G401 (cell line): ENCODE measurements at places on chromosomes 16 and 17. TPM values are rescaled to one million over a fixed set of nuclear protein-coding genes. Genes with fewer than 3 reads are reported as not detected.

GP2 gene
- total RNA-seq: not detected in 2 replicates

ABAT gene
- 7.2 and 8.0 TPM in 2 replicates for total RNA-seq

KRTAP16-1 gene
- total RNA-seq: not detected in 2 replicates

ATP6V0C gene
- 17.4 and 41.8 TPM in 2 replicates for total RNA-seq

ARHGDIG gene
- total RNA-seq: 2.6 and 12.2 TPM in 2 replicates

SLFN13 gene
- total RNA-seq: 0.24 TPM in 1 of 2 replicates, not detected in the other

DNA sequence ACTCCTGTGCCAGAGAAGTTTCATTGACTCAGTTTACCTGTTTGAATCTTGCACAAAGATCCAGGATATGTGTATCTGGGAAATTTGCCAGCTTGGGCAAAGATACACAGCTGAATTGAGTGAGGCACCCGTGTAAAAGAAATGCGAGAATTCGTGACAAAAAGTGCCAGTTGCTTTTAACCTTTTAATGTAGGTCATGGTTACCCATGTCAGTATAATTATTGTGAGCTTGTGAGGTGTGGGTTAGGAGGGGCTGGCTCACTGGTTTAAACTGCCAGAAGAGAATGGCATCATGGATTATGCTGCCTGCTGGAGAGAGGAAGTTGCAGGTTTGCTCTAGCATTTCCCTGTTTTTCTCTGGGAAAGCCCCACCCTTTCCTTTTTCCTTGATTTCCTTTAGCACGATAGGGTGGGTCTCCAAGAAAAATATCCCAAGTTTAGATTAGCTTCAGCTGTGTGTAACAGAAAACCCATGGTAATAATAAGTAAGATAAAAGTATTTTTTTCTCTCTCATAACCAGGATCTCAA lies 24.8 kb upstream of the NDRG4 start:
- no peak for DNase-seq

DNA sequence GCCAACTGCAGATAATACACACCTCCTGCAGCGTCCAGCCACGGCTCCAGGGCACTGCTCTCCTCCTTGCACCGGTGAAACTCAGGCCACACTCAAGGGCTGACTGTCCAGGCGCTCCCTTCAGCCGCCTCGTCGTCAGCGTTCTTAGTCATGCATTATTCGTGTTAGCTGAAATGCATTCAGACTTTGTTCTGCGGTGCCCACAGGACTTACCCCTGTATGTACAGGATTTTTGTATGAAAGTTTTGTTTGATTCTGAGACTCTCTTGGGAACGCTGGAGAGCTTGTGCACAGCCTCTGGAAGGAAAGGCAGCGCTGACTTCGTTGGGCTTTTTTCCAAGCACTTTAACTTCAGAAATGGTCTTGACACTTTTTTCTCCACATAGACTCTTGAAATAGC lies 22.1 kb downstream of the CIBAR2 start:
- no peak for DNase-seq

- no peak for DNase-seq
These were observed at the start of gene BAIAP3 for GRCh38 chr16:1333149-1333812. Gene BAIAP3, plus strand, starts transcription at chr16:1333645. Its CDS starts 4,905 bp downstream, at chr16:1338550.

GRCh38 chr16:12283596-12283995 lies 307.1 kb downstream of the SNX29 start:
- DNase-seq: no peak

- DNase-seq: no peak
These were observed 628 bp downstream of the GABARAPL2 start for GRCh38 chr16:75566758-75567255.

- DNase-seq: peak; percentile 83
These were observed 19.0 kb upstream of the MON1B start for GRCh38 chr16:77171745-77172635.

GRCh38 chr17:40819528-40820125 lies 2.8 kb downstream of the KRT10 start:
- DNase-seq: peak; percentile 23

GRCh38 chr17:9628509-9628908 lies 16.8 kb upstream of the USP43 start:
- DNase-seq: no peak

DNA sequence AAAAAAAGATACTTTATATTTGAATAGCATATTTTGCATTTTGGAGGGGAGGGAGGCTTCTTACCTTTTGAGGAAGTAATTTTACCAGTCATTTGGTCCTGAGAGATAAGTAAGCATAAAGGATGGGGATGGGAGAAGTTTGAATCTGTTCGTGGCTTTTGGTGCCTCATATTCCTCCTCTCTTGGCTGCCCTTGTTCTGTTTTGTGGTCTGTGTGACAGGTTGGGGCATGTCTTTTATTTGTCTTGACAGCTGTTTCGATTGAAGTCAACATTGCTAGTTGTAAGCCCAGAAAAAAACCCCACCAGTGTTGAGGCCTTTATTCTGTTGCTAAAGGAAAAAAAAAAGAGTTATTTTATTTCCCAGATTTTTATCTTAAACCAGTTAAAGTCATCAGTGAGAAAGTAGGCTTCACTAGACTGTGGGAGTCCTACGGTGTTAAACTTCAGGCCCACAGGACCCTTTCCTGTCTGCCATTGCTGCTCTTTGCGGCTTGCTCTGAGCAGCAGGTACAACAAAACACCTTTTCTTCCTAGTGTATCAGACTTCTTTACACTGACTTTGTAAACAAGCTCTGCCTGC lies 11.4 kb downstream of the SLC7A6 start:
- DNase-seq: no peak

DNA sequence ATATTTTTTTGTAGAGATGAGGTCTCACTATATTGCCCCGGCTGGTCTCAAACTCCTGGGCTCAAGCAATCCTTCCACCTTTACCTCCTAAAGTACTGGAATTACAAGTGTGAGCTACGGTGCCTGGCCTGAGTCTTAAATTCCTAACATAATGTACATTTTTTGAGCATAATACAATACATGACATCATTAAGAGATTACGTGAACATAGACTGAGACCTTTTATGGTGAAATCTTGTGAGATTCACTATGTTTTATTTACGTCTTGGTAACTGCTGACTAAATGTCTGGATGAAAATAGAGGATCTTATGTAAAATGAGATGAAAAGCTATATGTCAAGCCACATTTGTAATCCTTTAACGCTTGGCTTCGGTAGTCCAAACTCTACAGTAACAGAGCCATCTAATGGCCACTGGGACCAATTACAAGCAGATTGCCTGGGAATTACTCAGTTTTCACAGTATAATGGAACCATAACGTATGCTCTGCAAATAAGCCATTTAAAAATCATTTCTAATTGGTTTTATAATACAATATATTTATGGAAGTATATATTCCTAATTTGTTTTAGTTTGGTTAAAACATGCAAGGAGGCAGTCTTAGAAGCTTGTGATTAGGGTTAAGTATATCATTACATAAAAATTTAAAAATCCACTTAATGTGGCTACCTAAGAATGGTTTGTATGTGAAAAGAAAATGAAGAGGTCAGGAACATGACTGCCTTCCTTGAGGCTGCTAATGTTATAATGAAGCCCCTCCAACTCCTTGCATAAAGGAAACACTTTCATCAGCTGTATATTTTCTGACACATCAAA lies 8.1 kb upstream of the EFCAB13 start:
- peak; percentile 63 for DNase-seq

GRCh38 chr16:51359141-51359955 lies 208.3 kb upstream of the SALL1 start:
- peak; percentile 52 for DNase-seq

DNA sequence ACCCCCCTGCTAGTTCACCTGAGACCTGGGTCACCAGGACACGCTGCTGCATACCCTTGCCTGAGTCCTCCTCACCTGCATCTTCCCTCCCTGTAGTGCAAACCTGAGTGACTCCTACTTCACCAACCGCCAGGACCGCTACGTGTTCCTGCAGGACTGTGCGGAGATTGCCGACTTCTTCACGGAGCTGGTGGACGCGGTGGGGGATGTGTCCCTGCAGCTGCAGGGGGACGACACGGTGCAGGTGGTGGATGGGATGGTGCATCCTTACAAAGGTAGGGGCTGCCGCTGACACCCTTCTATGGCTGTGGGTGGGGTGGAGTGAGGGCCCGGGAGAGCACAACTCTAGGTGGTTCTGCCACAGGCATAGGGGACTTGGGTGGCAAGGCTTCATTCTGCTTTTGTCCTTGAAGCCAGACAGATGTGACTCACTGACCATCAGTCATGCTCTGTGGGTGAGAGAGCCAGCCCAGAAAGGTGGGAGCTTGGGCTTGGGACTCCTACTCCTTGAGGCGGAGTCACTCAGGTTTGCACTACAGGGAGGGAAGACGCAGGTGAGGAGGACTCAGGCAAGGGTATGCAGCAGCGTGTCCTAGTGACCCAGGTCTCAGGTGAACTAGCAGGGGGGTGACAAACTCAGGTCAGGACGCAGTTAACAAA lies 22.3 kb downstream of the PGS1 start:
- DNase-seq: no peak

DNA sequence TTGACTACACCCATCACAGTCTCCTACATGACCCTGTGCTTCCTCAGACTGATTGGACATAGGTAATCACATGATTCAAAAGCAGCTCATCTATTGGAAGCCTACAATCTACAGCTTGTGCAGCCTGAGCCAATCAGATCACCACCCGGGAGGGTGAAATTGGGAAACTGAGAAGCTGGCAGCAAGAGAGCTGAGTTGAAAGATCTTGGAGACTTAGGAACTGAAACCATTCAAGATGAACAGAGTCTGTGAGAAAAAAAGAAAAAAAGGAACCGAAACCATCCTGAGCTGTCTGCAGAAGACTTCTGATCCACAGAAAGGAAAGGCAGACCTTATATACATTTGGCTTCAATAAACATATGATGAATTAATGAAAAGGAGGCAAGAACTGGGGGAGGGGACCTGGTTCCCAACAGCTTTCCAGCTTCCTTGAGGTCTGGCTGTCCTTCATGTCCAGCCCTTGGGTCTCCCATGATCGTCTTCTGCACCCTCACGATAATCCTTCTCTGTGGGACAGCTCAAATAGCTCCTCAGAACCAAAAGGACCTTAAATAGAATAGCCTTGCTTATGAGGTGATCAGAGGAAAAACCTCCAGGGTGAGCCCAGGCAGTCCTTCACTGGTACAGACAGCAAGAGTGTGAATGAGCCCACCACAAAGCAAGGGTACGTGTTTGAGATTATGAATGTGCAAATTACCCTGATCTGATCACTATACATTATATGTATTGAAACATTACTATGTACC lies 32.6 kb downstream of the PLXDC1 start:
- peak; percentile 5 for DNase-seq

DNA sequence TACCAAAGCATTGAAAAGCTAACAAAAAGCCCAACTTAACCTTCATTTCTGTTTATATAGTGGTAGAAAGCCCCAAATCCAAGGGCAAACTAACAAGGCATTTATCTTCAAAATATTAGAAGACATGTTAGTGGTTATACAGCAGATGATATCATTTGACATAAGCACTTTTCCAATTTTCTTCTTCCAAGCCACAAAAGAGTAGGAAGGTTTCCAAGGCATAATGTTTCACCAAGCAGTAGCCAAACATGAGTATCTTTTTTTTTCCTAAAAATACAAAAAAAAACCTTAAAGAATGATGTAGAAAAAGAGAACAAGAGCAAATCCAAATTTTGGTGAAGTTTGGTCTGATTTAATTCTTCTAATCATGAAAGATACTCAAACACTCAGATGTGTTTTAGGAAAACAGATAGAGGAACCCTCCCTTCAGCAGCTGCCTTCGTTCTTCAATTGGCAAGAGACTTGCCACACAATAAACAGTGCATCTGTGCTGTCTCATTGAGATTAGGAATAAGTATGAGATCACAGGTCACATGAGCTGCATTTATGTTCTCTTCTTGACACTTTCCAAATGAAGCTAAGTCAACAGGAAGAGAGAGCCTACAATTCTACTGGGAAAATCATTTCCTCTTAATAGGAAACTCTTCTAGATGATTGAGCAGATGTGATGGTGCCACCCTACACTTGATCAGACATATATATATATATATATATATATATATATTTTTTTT lies 106.7 kb downstream of the TTC19 start:
- DNase-seq: no peak

DNA sequence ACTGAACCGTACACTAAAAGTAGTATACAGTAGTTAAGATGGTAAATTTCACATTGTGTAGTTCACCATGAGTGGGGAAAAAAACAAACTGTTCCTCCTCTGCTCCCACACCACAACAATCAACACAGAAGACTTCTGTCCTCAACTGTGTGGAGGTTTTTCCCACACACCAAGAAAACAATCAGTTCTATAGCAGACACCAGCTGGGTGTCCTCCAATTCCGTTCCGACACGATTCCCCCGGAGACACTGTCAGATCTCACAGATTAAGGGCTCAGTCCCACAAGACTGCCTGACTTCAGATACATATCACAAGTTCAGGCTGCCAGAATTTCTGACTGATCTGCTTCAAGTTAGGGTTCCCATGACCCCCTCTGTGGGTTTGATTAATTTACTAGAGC lies 31.8 kb downstream of the BBS2 start:
- no peak for DNase-seq

- peak; percentile 28 for DNase-seq
These were observed 150.0 kb downstream of the NPIPB11 start for GRCh38 chr16:29256501-29256981.

DNA sequence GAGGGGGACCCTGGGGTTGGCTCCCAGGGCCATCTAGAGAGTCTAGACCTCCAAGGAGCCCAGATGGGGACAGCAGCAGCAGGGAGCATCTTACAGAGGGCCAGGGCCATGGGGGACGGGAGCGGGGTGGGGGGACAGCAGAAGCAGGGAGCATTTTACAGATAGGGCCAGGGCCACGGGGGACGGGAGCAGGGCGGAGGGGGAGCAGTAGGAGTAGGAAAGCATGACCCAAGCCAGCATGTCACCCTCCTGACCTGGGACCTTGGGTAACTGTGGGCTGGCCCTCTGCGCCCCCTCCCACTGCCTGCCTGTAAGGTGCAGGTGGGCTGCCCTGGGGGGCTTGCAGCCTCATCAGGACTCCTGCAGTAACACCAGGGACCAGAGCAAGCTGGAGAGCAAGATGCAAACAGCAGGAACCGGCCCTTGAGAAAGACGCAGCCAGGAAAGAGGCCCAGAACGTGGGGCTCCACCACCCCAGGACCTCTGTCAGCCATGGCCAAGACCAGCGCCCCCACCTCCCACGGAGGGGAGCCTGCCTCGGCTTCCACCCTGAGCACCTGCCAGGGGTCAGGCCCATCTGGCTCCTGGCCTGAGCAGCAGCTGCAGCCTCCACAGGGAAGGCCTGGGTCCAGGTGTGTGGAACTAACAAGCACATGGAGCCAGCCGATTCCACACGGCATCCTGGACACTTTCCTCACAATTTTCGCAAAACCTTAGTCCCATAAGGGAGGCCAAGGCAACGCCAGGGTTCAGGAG lies 2.4 kb downstream of the ZNF598 start:
- DNase-seq: no peak

DNA sequence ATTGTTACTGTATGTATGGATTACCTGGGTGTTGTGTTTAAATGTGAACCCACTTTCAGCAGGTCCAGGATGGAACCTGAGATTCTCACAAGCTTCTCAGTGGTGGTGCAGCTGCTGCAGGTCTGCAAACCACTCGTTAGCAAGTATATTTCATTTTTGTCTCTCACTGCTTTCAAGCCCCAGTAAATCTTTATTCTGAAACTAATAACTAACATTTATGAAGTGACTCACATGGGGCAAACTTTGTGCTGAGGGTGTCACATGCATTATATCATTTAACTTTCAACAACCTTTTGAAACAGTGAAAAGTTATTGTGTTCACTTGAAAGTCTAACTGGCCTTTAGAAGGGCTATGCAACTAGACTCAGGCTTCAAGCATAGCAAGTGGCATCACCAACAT lies 98.9 kb upstream of the DYNLRB2 start:
- DNase-seq: no peak
